ENCODE measurements at places on chromosomes 2 and 18.

GRCh38 chr2:231886071-231886681, 40.0 kb downstream of the NPPC start:
- no peak for DNase-seq

DNA sequence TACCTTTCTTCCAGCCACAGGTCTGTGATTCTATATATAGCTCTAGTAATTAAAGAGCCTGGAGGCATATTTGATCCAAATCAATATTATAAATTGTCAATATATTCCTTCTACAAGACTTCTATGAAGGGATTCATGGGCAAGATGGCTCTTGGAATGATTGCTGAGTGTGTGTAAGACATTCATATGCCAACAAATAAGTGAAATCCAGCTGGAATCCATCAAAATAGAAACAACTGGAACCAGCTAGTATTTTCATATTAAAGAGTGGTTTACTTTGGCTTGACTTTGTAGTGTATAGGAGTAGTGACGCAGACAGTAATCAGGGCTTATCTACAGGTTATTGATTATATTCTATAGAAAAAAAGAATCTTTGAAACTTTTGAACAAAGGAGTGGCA, 83.4 kb downstream of the CALCRL start:
- no peak for DNase-seq

GRCh38 chr2:232327105-232328031, 51.2 kb upstream of the ALPP start:
- peak; percentile 86 for DNase-seq

GRCh38 chr2:112255875-112256274, 1.0 kb upstream of the ZC3H8 start:
- peak; percentile 51 for DNase-seq

GRCh38 chr2:127596311-127597045, 49.5 kb upstream of the GPR17 start:
- DNase-seq: no peak

GRCh38 chr18:13464432-13465123, 246.0 kb downstream of the LDLRAD4 start:
- DNase-seq: peak; percentile 71

DNA sequence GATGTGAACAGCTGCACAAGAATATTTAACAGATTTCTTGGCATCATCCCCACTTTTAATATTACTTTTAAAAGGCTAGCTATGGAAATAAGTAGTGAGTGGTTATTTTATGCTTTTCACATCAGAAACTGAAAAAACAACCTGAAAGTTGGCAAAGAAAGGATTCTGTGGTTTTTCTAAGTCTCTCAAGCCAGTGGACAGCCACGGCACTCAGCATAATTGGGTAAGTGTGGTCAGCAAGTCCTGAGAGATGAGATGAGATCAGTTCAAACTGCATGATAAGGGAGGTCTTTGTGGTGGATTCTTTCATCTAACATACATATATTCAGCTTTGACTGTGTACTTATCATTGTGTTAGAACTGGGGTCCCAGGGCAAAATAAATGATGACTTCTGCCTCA, 105.2 kb downstream of the LYPD6B start:
- DNase-seq: no peak

DNA sequence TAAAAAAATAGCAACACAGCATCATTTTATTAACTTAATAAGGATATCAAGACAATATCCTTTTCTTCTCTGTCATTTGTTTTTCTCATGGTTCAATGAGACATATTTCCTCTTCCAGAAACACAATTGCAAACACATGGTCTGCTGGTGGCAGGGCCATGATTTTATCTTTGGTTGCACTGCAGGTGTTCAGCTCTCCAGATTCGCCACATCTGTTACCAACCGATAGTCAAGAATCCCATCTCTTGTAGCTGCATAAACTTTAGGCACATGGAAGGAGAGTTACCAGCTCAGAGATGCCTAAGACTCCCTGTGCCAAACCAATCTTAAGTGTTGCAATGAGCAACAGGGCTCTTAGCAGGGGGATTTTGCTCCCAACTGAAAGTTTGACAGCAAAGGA, 1303.2 kb upstream of the CELF4 start:
- DNase-seq: no peak

DNA sequence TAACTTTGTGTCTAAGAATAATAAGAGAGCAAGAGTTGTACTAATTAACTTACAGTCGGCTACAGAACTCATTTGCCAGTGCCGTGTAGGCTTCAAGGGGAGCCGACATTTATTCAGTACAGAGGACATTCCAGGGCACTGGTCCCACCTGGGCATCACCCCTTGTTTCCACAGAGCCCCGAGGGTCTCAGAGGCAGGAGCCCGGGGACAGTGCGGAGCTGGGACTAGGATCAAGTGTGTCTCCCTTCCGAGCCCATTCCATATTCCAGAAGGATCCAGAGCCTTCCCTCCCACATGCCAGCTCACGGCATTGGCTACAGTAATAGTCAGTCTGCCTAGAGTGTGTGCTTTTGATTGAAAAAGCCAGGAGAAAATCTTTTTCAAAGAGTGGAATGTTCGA, 71.5 kb upstream of the CTDP1 start:
- DNase-seq: no peak

- peak; percentile 65 for DNase-seq
Measured at GRCh38 chr2:120279708-120280107, 27.1 kb downstream of the RALB start.

DNA sequence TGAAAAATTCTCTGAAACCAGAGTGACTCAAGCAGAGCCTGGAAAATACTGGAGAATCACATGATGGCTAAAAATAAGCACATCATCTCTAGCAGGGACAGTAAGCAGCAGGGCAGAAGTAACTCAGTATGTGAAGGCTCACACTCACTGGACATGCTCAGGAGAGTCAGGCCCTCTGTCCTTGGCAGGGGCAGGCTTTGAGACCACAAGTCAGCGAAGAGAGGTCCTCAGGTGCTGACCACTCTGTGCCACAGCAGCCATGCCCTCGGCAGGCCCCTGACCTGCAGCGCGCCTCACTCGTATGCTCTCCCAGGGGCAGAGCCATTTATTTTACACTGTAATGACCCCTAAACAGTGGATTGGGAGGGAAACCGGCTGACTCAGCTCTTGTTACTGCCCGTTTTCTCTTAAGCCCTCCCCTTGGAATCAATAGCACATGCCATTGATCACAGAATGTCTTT, 76.8 kb downstream of the MAPRE2 start:
- peak; percentile 29 for DNase-seq

DNA sequence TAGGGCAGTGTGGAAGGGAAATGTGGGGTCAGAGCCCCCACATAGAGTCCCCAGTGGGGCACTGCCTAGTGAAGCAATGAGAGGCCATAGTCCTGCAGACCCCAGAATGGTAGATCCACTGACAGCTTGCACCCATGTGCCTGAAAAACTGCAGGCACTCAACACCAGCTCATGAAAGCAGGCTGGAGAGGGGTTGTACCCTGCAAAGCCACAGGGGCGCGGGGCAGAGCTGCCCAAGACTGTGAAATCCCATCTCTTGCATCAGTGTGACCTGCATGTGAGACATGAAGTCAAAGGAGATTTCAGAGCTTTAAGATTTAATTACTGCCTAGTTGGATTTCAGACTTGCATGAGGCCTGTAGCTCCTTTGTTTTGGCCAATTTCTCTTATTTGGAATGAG, 224.0 kb downstream of the TXNL1 start:
- DNase-seq: no peak

- DNase-seq: no peak
Measured at GRCh38 chr18:80103231-80103630, 5.8 kb upstream of the ADNP2 start.

DNA sequence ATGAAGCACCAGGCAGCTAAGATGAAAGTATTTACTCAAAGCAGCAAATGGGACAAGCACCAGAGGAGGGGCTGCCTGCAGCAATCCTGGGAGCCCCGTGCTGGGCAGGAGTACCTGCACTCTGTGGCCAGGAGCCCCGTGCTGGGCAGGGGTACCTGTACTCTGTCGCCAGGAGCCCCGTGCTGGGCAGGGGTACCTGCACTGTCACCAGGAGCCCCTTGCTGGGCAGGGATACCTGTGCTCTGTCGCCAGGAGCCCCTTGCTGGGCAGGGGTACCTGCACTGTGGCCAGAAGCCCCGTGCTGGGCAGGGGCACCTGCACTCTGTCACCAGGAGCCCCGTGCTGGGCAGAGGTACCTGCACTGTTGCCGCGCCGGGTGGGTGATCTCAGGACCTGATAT, 158.6 kb downstream of the MYT1L start:
- no peak for DNase-seq

GRCh38 chr2:194867328-194867727, 789.7 kb upstream of the SLC39A10 start:
- DNase-seq: no peak

GRCh38 chr2:104897515-104898184, 43.7 kb downstream of the POU3F3 start:
- no peak for DNase-seq

DNA sequence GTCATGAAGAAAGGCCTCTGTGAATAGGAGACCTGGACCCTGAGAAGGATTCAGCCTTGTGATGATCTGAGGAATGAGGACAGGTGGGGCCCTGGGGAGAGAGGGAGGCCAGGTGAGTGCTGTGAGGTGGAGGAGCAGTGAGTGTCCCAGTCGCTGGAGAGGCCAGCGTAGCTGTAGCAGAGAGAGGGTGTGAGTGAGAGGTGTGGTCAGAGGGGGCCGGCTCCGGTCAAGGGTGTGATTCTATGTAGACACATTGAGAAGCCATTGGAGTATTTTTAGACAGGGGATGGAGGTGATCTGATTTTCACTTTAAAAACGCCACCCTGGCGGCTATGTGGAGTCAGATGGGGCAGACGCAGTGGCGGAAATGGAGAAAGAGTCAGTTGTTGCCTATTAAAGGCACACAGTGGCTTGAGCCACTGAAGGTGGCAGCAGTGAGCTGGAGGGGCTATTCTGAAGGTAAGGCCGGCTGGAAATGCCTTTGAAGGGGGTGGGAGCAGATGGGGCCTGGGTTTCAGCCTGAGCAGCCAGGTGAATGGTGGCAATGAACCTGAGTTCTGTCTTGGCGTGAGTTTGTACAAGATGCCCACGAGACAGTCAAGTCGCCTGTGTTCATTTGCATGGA, 55.6 kb downstream of the GREB1 start:
- no peak for DNase-seq

DNA sequence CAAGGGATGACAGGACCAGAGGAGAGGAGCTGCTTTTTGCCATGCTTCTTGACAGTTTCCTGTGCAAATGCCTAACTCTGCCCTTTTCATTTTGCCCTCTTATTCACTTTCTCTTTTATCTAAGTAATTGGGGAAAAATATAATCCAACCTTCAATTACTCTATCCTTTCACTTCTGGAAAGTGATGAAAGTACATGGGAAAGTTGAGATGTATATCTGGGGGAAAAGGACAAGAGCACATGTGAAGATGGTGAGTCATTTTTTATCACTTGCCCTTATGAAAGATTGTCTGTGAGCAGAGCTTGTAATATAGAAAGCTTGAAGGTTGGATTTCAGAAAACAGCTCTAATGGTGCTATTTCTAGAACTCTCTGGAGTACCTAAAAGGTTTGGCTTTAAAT, 1070.7 kb downstream of the CNTNAP5 start:
- no peak for DNase-seq

GRCh38 chr2:70399046-70399445, 97.2 kb upstream of the FAM136A start:
- no peak for DNase-seq
